Inflammatory macrophage (primary cell): ENCODE measurements at places on chromosomes 12 and 14.

DNA sequence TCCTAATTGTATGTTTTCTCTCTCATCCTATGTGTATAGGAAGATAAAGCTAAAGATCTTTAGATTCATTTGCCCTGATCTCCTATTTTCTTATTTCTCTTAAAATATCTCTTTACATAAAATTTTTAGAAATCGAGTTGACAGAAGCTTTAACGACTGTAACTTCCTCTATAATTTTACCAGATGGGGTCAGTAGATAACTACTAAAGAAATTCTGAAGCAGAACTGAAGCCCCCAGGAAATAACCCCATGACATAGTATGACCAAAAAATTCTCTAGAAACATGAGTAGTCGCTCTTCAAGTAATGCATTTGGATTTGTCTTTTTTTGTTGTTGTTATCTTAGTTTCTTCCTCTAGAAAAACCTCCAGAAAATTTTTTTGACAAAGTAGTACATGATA is 288.0 kb downstream of the ERC1 start:
- no peak for DNase-seq

GRCh38 chr12:53236443-53237111 is 4.6 kb upstream of the RARG start:
- no peak for DNase-seq

- DNase-seq: no peak
Measured at GRCh38 chr12:89448951-89449371, 75.6 kb downstream of the GALNT4 start.

- no peak for DNase-seq
Measured at GRCh38 chr12:112380663-112381405, 1.4 kb downstream of the HECTD4 start.

DNA sequence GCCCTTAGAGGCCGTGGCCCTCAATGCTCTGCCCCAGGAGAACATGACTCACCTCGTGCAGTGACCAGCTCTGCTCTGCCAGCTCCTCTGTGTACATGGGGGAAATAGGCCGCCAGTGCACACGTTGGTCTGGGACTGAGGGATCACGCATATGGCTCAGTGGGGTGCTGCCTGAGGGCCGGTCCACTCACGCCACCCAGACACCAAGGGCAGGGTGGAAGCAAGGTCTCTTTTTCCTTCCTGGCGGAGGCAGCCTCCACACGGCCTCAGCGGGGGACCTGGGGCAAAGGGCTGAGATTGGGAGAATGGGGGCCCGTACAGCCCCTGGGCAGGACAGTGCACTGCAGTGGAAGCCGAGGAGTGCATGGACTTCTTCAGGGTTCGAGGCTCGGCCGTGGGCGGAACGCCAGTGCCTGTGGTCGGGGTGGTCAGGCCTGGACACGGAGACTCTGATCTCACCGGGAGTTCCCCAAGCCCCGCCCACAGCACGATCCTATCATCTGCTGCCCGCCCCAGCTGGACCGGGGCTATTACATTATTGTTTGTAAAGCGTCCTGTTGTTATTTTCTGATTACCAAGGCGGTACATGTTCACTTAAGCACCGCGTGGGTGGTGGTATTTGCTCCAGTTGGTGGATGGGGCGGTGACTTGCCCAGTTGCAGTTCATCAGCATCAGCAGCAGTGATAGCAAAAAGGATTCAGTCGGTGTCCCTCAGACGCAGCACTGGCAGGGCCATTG is 38.8 kb upstream of the TDRD9 start:
- DNase-seq: peak; percentile 83

DNA sequence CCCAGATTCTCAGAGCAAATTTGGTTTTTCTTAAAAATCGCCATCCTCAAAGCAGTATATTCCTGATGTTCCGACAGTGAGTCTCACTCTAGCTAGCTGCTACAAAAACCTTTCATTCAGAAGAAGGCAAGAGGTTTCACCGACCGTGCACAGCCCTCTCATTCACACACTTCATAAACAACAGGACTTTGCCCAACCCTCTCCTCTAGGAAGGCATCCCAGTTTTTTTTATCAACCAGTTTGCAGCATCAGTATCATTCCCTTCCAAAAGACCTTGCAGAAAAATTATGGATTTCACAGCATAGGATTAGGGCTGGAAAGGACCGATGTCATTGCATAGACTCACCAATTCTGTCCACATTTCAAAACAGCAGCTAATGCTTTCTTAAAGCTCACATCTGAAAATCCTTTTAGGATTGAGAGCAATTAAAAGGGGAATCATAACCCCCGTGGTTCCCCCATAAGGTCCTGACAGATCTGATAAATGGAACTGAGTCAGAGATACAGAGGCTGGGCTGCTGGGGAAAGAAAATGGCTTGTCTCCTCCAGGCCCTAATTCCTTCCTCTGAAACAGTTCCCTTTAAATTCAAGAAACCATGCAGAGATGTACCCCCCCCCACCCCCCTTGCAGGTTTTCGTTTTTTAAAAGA is 597 bp downstream of the SVOP start:
- no peak for DNase-seq

DNA sequence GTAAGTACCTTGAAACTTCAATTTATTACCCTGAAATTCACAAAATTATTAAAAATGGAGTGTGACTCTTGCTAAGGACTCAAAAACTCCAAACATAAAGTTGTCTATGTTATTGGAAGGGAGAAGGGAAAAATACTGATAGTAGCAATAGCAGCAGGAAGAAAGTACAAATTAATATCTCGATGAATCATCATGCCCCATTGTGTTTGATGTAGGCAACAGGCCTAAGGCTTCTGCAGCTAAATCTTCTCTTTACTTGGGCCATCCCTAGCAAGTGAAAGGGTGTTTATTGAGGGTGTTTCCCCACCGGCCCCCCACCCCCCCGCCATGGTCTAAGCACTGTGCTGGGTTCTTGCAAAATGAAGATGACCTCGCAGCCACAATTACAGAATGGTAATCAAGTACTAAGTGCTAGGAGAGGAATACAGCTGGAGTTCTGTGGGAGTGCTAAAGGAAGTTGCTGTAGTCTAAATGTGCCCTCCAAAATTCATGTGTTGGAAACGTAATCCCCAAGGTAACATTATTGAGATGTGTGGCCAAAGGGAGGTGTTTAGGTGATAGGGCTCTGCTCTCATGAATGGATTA is 76.5 kb downstream of the SNAPC1 start:
- no peak for DNase-seq

- DNase-seq: no peak
Measured at GRCh38 chr12:20339060-20339459, 29.3 kb upstream of the PDE3A start.
